Cardiac fibroblast (primary cell): ENCODE measurements at places on chromosomes 2 and 18.

DNA sequence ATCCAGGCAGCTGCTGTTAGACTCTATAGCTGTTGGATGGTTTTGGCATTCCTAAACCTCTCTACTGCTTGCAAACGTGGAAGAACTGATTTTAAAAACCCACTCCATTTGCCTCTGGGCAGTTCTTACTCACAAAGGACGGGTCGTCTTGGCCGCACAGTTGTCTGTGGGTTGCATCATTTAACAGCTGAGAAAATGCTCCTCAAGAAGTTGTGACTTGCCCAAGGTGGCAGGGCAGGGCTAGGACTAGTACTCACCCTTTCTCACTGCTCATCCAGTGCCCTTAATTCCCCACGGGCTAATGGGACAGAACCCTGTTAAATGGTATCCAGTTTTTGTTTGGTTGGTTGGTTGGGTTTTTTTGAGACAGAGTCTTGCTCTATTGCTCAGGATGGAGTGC lies 997 bp upstream of the DRC1 start:
- DNase-seq, result no peak

DNA sequence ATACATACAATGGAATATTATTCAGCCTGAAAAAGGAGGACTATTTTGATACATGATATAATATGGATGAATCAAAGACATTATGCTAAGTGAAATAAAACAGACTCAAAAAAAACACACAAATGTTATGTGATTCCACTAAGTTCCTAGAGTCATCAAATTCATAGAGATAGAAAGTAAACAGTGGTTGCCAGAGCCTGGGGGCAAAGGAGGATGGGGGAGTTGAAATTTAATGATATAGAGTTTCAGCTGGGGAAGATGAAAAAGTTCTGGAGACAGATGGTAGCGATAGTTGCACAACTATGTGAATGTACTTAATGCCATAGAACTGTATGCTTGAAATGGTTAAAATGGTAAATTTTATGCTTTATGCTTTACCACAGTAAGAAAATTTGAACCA lies 119.7 kb downstream of the METTL4 start:
- DNase-seq, result no peak

DNA sequence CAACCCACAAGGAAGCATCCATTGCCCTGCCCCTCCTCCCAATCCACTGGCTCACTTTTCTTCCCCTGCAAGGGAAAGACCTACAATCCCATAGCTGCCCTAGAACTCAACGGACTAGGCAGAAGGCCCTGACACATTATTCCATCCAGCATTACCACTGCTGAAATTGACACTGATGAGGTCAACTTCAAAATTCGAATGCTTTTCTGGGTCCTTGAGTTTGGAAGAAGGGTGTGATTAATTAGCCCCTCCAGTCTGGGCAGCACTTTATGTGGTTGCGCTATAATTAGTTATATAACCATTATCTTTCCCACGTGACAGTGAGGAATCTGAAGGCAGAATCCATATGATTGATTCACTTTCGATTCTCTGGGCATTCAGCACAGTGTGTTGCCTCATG lies 55.7 kb downstream of the EVA1A start:
- no peak for DNase-seq

GRCh38 chr2:162430323-162430722 lies 86.4 kb downstream of the GCA start:
- DNase-seq, result peak; percentile 1

DNA sequence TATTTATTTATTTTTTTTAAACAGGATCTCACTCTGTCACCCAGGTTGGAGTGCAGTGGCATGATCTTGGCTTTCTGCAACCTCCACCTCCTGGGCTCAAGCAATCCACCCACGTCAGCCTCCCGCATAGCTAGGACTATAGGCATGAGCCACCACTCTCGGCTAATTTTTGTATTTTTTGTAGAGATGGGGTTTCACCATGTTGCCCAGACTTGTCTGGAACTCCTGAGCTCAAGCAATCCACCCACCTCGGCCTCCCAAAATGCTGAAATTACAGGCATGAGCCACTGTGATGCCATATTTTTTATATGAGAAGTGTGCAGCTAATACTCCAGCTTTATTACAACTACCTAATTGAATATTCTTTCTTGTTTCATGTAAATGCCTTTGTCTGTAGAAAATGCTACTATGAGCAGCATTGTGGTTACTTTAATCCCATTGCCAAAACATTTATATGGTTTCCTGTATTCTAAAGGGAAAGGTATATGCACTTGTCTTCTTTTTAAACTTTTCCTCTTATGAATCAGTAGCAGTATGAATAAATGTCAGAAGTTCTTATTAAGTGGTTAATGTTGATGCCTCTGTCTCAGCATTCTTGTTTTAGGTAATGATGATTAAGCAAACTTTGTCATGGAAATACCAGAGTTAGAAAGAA lies 9.5 kb upstream of the BCL2L11 start:
- no peak for DNase-seq

GRCh38 chr2:238483021-238483420 lies 56.3 kb downstream of the ASB1 start:
- no peak for DNase-seq

GRCh38 chr2:11865378-11865777 lies 118.9 kb downstream of the LPIN1 start:
- no peak for DNase-seq

DNA sequence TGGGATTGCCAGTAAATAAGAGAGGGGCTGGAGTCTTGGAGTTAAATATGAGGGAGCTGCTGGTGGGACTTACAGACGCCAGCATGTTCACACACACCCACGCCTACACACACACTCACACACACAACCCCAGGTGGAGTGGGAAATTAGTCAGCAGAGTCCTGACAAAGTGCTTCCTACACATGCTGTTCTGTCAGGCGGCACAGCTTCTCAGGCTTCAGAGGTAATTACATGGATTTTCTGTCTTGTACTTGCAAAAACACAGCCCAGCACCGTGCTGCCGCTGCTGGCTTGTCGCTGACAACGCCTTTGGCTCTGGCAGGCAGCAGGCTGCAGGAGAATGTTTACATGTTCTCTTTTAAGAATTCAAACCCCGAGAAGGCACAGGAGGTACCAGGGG lies 1186.3 kb upstream of the CELF4 start:
- no peak for DNase-seq

- no peak for DNase-seq
Observed at GRCh38 chr2:74128206-74128605, 19.5 kb downstream of the BOLA3 start.

- no peak for DNase-seq
Observed at GRCh38 chr2:233544200-233544610, 22.4 kb downstream of the USP40 start.

DNA sequence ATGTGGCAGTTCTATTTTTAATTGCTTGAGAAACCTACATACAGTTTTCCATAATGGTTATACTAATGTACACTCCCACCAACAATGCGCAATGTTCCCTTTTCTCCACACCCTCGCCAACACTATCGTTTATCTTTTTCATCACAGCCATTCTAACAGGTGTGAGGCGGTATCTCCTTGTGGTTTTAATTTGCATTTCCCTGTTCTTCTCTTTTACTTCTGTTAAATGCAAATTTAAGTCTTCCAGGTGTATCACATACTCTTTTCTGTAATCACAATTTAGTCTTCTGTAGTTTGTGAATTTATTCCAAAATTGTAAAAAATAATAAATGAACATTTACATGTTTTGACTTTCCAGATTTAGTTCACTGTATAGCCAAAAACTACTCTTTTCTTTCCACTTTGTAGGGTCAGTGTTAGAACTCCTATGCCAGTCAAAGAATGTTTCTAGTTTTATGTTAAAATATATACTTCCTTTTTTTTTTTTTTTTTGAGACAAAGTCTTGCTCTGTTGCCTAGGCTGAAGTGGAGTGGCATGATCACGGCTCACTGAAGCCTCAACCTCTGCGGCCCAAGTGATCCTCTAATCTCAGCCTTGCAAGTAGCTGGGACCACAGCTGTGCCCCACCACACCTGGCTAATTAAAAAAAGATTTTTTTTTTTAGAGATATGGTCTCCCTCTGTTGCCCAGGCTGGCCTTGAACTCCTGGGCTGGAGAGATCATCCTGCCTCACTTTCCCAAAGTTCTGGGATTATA lies 15.4 kb upstream of the ACYP2 start:
- no peak for DNase-seq

DNA sequence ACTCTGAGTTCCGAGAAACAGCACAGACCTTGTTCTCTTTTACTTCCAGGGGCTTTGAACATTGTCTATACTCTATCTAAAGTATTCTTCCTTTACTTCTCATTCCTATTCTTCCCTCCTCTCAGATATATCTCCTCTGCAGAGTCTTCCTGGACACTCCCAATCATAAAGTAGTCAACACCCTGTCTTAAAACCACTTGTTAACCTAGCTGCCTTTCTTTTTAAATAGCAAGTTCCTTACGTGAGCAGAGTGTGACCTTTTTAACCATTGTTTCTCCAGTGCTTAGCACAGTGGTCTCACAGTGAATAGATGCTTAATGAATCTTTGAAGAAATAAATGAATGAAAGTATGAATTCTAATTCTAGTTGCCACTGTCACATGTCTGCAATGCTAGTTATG lies 47.4 kb downstream of the PTRHD1 start:
- no peak for DNase-seq

DNA sequence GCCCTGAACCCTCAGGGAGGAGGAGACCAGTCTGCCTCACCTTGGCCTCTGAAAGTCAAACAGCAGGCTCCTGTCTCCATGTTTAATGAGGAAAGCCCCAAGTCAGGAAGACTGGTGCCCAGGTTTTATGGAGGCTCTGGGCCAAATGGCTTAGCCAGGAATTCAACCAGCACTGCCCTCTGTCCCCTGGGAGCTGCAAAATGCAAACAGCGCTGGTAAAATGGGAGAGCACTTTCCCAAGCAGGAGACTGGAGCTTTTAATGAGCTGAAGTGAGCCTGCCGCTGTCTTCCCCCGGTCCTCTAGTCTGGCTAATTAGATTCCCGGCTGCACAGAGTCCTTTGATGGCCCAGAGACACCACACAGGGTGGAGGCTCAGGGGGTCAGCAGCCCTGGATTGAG lies 276.0 kb upstream of the TRIB2 start:
- no peak for DNase-seq

DNA sequence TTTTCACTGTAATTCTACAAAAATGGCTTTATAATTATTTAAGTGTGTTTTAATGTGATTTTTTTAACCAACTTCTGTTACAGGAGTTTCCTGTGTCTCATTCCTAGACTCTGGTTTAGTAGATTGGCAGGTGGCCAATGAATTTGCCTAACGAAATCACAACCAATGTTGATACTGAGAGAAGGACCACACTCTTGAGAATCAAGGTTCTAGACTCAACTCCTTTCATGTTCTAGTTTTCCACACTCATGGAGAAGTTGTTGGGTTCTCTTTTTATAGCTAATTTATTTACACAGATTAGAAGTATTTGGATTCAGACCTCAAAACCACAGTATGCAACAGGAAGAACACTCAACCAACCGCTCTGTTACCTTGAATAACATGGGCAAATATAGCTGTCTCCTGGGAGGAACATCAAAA lies 22.6 kb upstream of the USP34 start:
- DNase-seq, result peak; percentile 69

- DNase-seq, result no peak
Observed at GRCh38 chr18:32405588-32405987, 65.1 kb downstream of the GAREM1 start.

GRCh38 chr2:234292205-234292961 lies 204.5 kb downstream of the ARL4C start:
- DNase-seq, result peak; percentile 83

- no peak for DNase-seq
Observed at GRCh38 chr18:79548986-79549637, 130.5 kb upstream of the CTDP1 start.

DNA sequence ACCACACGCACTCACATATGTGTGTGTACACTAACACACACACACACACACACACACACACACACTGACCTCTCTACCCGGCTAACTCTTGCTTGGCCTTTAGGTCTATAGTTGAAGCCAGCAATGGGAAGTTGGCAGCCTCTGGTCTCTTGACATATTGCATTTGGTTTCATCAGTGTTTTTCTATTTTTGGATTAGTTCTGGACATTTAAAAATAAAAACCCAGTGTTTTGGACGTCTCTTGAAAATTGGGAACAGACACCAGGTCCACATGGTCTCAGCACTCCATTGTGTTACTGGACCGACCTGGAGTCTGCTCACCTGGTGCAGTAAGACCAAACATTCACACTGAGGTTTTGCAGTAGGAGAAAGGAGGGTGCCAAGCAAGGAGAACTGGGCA lies 50.4 kb upstream of the AFF3 start:
- DNase-seq, result no peak

DNA sequence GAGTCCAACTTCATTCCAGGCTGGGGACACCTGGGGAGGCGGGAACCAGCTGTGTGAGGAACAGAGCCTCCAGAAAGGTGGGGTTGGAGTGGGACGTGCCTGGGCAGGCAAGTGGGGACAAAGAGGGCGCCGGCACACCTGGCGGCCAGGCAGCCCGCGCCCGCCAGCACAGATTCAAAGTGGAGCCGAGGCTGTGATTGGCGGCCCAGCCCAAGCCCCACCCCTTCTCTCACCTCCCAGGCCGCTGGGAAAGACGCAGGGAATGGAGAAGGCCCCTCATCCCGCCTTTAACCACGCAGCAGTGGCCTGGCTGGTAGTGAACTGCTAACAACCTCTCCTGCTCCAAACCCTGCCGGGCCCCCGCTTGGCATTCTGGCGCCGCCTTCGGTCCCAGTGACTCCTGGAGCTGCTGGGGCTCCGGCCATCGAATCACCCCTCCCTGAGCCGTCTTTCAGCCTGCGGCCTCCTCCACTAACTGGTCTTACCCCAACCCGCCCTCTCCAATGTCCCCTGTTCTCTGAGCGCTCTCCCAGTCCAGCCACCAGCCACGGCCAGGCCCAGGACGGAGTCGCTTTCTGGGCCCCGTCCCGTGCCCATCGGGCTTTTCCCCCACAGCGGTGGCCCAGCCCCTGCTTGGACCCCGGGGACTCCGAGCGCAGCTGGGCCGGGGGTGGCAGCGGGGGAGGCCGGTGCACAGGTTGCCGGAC lies 27.9 kb upstream of the PTMA start:
- no peak for DNase-seq

GRCh38 chr2:218095853-218096252 lies 26.8 kb downstream of the RUFY4 start:
- no peak for DNase-seq

- peak; percentile 30 for DNase-seq
Observed at GRCh38 chr2:18063826-18064470, 185.5 kb downstream of the KCNS3 start.

DNA sequence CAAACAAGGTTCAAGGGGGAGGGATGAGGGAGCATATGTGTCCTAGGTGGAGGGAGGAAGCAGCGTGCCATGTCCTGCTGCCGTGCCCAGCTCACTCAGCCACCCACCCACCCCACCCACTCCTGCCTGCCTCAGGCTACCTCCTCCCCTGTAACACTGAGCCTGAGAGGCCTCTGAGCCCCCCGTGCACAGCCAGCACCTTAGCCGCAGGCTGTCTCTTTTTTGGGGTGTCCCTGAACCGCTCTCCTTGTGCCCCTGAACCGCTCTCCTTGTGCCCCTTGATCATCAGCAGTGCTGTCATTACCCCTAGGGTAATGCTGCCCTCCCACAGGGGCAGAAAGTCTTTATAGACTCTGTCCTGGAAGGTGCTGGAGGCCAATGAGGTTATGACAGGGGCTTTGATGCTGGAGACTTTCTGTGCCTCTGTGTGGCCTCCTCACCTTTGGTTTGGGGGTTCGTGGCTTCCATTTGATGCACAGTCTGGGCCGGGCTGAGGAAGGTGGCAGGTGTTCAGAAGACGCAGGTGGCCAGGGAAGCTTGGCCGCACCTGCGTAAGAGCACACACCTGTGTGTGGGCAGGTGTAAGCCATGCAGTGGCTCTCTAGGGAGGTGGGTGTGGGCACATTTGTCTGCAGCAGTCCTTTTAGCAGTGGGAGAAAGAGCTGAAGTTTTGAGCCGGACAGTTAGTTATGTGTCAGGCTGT lies 140.0 kb downstream of the SEPTIN10 start:
- DNase-seq, result no peak
